HEK293T (cell line): ENCODE measurements at places on chromosomes 5 and 9.

GRCh38 chr5:111488353-111488752, 24.0 kb downstream of the STARD4 start:
- no peak for DNase-seq

- no peak for DNase-seq
These were observed 28.5 kb downstream of the ANKDD1B start for GRCh38 chr5:75639535-75640311.

DNA sequence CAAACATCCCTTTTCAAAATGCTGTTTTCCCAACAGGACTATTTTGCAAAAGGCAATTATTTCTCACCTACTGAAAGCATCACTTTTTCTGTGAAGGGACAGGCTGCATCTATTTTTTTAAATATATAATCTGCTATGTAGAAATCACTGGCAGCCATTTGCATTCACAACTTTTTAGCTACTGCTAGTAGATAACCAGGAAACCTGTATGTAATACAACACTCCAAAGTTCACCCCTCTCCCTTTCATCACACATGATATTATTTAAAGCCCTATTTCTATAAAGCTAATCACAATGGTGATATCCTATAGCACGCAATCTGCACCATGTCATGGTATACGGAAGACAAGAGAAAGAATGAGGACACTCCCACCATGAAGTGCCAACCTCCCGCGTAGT, 9.8 kb downstream of the DMGDH start:
- no peak for DNase-seq

DNA sequence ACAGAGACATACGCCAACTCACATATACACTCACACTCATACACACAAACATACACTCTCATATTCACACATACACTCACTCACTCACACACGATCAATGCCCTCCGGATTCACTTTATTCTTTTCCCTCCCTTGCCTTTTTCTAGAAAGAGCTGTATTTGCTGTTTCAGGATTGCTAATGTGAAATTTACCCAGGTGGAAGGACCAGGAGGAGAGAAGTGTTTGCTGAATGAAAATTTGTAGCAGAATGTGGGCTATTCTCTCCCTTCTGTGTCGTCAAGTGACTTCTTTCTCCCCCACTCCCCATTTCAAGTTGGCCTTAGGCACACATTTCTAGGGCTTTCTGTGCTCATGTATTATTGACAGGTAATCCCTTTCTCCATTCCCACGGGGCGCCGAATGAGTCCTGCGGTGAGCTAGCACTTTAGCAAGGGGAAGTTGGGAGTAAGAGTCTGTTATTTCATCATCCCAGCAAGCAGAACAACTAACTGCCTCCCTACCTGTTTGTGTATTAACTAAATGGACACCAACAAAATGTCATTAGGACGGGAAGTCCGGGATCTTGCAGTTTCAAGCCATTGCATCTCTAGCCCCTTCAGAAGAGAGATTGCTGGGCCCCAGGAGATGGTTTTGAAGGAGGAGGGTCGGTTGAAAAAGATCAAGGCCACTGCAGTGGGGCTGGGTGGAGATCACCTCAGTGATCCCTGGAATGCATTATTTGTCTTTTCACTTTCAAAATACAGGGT, 97.1 kb upstream of the TAF11L2 start:
- DNase-seq = no peak

GRCh38 chr9:129235931-129236331, 57.9 kb upstream of the IER5L start:
- DNase-seq = no peak

GRCh38 chr9:128479262-128479661, 23.5 kb downstream of the ODF2 start:
- DNase-seq = no peak
